ENCODE measurements at places on chromosomes 11 and 22.

DNA sequence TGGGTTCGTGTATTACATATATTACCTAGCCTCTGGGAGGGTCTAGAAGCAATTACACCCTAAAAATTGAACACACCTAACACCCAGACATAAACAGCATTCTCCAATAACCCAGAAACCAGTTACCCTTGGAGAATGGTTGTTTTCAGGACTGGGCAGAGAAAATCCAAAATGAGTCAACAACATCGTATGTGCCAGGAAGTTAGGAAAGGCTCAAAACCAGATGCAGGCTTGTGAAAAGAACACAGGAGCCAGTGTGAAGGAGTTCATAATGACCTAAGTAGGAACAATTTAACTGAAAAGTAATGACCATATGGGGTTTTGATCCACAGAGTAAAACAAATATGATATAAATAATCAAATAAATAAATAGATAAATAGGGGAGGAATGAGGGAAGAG lies 5.1 kb upstream of the CLPB start:
- DNase-seq, result no peak

- DNase-seq, result peak; percentile 38
Observed at GRCh38 chr11:121467965-121468364, 15.2 kb upstream of the SORL1-AS1 start.

DNA sequence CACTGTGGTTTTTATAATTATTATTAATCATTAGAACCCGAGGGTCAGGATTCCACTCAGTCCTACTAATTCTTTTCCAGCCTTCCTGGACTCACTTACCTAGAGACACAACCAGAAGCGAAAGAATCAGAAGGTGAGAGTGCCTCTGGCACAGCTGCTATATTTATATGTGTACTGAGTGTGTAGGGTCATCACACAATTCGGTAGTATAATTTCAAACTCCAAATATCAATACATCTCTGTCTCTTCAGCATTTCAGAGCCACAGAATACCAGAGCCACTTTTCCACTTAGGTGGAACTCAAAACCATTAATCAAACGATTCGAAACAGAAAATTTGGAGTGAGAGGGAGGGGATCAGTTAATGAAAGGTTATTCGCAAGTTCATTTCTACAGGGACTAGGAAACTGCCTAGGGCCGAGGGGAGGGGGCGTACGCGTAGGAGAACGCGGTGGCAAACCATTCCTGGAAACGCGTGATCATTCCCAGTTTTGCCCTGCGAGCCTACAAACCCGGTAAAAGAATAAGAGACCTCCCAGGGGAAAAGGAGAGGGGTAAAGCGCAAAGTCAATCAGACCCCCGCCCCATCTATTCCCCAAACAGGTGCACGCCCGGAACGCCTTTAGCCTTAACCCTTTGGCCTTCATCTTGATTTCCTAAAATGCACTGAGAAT lies 5.4 kb downstream of the BSX start:
- no peak for DNase-seq

DNA sequence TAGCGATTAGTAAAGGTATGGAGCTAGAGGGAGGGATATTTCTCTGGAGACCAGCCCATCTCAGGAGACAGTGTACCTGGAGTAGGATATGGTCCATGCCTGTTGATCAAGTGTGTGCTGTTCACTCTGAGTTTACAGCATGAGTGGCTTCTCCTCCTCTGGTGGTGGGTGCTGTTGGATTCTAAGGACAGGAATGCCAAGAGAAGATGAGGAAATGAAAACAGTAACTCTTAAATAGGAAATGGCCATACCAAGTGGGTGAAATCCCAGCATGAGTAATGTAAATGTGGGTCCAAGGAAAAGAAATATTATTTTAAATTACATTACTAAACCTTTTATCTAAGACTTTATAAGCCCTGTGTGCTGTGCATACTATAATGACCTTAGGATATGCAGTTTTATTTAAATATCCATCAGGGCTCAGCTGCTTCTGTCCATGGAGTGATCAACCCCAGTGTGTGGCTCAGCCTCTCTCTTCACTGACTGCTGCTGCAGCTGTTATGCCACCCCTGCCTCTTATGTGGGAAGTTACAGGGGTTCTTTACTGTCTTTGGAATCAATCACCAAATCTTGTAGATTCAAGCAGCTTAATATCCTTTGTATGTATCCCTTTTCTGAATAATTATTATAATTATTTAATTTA lies 54.3 kb downstream of the FAT3 start:
- no peak for DNase-seq

DNA sequence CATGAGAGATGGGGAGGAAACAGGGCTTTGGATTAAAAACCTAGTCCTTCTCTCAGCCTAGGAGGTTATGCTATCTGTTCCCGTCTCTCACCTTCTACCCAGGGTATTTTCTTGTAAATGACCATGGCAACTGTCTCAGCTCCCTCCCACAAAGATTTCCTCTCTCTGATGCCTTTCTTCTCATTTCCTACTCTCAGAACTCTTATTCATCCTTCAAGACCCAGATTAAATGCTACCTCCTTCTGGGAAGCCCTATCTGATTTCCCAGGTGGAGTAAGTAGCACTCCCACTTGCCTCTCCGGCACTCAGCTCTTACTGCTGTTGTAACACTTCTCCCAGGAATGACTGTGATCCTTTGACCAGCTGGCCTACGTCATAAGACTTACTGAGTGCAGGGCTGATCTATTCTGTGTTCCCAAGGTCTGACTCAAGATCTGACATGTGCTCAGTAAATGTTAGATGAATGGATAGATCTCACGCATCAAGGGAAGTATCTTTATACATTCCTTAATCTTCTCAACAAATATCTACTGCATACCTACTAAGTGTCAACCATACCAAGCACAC lies 175.0 kb downstream of the TENM4 start:
- no peak for DNase-seq

GRCh38 chr11:103688924-103689323 lies 347.5 kb upstream of the DDI1 start:
- DNase-seq, result no peak

GRCh38 chr11:22602504-22602903 lies 23.1 kb downstream of the FANCF start:
- no peak for DNase-seq

GRCh38 chr22:17743661-17744411 lies 30.4 kb downstream of the BID start:
- DNase-seq, result no peak

GRCh38 chr11:70572974-70573260 lies 174.6 kb downstream of the CTTN start:
- DNase-seq, result no peak

DNA sequence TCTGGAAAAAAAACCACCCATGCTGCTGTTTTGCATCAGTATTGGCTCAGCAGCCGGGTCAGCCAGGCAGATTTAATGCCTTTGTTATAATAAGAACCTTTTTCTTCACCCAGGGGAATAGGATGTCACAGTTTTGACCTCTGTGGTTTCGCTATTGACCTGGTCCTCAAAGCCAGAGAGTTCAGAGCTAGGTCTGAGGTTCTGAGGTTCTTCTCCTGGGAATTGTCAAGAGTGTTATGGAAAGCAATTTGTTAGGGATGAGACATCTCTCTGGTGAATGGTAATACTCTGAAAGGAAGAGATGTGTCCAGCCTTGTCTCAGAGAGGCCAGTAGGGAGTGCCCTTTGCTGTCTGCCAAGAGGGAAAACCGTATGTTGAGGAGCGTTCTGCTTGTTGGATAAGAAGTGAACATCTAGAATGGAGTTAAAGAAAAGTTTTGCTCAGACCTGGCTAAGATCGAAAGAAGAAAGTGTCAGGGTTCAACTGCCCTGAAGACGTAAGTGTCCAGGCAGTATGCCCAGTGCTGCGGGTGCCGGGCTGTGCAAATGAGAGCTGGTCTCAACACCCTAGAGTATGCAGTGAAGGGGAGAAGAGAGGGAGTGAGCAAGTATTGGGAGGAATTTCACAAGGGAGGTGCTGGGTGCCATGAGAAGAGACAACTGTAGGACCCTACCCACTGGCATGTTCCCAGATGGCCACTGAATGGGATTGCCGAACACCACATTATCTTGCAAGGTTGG lies 150.9 kb upstream of the TTC12 start:
- no peak for DNase-seq

- peak; percentile 28 for DNase-seq
Observed at GRCh38 chr11:46701078-46701654, 335 bp downstream of the ZNF408 start.

DNA sequence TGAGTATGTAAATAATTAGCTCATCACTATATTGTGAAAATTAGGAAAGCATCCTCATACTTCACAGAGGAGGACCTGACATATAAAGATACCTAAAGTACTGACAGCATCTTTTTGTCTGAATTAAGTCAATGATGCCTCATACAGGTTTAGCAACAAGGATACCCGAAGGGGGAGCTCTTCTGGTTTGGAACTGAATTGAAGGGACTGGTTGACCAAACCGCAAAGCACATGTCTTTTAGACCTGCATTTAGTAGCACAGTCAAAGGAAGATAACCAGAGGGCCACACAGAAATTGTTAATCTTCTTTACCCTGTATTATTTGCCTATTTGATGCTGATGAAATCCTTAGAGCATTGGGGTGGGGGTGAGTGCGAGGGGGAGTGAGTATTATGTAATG lies 12.9 kb upstream of the WT1 start:
- peak; percentile 85 for DNase-seq

DNA sequence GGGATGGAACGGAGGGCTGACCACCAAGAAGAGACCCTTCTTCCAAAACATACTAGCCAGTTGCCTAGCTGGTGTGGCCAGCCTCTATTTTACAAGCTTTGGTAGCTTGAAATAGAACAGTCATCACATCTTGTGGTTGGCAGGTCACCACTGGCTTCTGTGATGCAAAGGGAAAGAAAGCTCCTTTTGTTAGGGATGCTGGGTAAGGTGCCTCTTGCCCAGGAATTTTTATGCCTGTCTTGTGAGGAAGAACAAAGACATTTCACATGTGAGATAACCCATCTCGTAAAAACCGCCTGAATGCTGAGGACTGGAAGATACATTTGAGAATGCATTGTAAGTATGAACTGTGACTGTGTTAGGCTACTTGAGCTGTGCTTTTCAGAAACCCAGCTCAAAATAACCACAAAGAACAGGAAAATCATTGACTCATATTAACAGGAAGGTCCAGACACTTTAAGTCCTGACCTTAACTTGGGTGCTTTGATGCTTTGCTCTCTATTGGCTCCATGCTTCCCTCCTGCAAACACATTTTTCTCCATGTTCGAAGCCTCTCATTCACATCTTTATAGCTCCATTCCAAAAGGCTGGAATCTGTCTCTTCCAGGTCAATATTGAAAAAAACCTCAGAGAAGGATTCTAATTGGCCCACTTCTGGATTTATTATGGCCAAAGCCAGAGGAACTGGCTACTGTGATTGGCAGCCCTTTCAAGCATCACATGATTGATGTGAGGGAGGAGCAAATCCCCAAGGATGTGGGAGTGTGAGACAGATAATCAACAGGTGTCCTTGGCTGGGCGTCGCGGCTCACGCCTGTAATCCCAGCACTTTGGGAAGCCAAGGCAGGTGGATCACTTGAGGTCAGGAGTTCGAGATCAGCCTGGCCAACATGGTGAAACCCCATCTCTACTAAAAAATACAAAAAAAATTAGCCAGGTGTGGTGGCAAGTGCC lies 53.9 kb downstream of the MICAL2 start:
- no peak for DNase-seq

GRCh38 chr22:43269646-43270045 lies 73.5 kb downstream of the SCUBE1 start:
- no peak for DNase-seq

DNA sequence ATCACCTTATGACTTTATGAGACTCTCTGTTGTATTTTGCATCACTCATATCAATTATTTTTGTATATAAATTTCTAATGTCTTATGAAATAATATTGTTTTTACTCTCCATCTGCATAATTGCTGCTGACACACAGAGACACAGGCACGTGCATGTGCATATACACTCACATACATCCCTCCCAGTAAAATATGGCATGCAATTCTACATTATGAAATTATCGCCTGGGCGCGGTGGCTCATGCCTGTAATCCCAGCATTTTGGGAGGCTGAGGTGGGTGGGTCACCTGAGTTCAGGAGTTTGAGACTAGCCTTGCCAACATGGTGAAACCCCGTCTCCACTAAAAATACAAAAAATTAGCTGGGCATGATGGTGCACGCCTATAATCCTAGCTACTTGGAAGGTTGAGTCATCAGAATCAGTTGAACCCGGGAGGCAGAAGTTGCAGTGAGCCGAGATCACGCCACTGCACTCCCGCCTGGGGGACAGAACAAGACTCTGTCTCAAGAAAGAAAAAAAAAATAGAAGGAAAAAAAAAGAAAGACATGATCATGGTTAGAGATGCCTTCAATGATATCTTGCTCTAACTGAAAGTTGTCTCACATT lies 96.7 kb upstream of the LUZP2 start:
- no peak for DNase-seq

DNA sequence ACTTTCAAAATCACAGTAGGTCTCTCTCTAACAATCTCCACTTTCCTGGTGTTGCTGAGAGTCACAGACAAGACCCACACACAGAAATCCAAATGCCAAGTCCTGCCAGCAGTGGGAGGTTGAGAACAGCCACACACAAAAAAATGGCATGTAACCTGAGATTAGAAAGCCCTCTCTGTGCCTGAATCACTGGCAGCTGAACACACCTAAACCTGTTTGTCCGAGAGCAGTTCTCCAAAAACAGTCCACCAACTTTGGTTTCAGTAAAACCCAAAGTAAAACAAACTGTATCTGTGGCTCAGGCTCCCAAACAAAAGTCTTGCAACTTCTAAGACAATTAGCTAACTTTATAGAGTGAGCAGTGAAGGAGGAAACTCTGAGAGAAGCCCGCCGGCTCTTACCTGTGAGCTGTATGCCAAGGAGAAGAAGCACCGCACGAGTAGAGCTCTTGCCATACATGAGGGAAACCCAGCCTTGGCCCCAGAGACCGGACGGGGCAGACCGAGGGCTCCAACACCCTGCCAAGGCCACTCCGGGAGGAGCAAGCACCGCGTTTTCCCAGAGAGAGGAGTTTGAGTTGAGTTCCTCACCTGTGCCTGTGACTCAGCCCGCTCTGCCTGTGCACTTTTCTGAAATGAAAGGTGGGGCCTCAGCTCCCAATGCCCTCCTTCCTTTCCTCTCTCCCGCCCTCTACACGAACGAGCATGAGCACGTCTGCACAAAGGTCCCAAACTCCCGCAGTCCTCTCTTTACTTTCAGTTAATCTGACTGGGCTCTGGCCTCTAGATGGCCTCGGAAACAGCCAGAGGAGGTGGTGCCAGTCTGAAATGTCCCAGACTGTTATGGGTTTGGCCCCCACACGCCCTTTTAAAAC lies at the start of gene MPZL2:
TSS of gene MPZL2 (minus strand) at position 603 of the 874 bp plus-strand sequence. CDS start at position 459, 144 bp downstream.
- peak; percentile 28 for DNase-seq
